ENCODE measurements at places on chromosomes 6 and 20. TPM values are rescaled to one million over a fixed set of nuclear protein-coding genes. Genes with fewer than 3 reads are reported as not detected.

DNA sequence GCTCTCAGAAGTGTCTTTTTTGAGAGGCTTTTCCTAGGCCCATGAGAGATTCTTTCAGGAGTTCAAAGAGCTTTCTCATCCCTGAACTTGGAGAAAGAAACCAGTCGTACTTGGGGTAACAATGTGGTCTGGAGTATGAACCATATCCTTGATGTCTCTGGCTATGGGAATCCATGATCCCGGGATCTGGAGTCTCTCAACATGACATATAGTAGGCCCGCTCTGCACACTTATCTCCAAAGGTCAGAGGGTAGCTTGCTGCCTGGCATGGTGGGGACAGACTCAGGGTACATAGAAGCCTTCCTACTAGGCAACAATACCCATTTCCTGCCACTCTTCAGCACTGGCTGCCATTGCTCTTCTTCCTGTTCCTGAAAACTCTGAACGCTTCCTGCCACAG, 42.2 kb upstream of the NFATC2 start:
- DNase-seq: no peak

DNA sequence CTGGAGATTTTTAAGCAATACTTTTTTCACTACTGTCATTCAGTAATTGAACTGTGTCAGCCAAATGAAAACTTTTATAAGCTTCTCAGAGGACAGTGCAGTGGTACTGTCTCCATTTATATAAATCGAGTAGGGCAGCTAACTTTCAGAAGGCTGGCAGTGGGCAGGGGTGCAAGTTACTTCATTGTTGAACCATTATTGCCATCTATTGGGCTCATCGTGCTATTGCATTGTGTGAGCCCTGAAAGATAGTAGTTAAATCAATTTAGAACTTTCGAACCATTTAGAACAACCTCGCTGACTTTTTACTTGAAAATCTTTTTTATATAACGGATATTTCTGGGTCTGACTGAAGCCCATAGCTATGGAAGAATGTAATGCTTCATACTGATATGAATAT, 347.8 kb upstream of the PLCB4 start:
- DNase-seq: no peak

Gene FILIP1
- 3.0 TPM for total RNA-seq

GRCh38 chr20:46308258-46309157, at the start of gene CDH22:
CDH22 (minus strand) TSS chr20:46308498; CDS start chr20:46251294, 57,204 bp downstream.
- DNase-seq: no peak

GRCh38 chr6:53112871-53113270, 35.8 kb downstream of the GCM1 start:
- no peak for DNase-seq

GRCh38 chr6:125584468-125584939, 164.9 kb upstream of the HEY2 start:
- DNase-seq: no peak

GRCh38 chr6:147054158-147054557, 150.1 kb upstream of the STXBP5 start:
- DNase-seq: no peak

DNA sequence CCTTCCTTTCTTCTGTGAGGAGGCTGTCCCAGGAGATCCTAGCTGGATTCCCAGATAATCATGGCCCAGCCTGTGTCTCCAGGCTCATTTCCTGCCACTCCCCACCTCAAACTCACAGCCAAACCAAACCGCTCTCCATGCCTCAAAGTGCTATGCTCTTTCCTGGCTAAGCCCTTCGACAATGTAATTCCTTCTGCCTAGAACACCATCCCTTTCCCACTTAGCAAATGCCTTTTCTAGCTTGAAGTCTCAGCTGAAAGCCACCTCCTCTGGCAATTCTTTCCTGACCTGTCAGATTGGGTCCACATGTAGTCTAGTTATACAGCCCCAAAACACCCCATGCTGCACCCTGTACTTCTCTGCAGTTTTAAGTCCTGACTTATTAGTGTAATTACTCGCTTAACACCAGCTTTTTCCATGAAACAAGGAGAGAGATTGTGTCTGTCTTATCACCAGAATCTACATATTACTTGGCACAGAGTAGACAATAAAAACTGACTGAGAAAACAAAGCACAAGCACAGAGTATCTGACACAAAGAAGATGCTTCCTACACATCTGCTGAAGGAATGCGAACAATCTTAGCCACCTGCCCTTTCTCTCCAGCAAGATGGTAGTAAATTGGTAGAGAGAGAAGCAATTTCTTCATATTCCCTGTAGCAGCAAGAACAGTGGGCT, 5.4 kb downstream of the TRIM26 start:
- no peak for DNase-seq

Gene TMC2
- 0.32 TPM for total RNA-seq

Gene RPRD1B
- 31.4 TPM for total RNA-seq

DNA sequence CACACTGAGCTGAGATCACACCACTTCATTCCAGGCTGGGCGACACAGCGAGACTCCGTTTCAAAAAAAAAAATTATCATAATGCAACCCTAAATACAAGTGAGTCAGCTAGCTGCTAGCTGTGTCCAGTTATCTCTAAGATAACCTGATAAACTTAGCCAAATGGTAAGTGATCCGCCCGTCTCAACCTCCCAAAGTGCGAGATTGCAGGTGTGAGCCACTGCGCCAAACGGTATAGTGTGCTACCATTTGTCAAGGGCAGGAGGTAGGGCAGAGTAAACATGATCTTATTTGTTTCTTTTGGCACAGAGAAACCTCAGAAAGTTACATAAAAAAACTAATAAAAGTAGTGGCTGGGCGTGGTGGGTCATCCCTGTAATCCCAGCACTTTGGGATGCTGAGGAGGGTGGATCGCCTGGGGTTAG, 4.7 kb upstream of the C6orf132 start:
- DNase-seq: no peak

DNA sequence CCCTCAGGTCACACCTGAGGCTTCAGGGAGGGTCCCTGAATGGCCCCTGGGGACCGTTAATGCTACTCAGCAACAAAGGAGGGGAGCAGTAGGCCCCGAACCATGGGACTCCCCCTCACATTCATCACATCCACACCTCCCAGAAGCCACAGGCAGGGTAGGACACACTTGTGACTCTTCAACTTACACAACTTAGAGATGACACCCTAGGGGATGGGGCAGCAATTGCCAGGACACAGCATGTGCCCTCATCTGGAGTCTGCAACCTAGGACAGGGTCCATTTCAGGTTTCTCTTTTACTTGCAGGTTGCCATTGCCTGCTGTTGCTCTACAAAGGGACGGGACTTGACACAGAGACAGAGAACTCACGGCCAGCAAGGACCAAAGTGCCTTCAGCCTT, 770 bp downstream of the ULBP3 start:
- no peak for DNase-seq

DNA sequence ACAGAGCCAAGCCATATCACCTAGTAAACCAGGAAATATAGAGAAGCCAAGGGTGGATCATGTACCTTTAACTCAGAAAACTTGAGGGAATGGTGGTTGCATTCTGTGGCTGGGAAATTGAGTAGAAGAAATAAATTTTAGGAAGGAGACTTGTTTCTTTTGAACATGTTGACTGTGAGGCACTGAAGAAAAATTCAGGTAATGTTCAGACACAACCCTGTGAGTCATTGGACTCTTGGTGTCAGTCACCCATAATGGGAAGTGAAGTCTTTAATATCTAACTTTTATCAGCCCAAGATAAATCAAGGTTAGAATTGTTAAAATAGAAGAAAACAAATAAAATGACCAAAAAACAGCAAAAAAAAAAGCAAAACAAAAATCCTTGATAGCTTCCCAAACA, 98.8 kb upstream of the GRIK2 start:
- DNase-seq: no peak

Gene KCNK5
- total RNA-seq: 3.5 TPM

Gene NRSN1
- total RNA-seq: not detected

Gene PTCRA
- total RNA-seq: 0.72 TPM

DNA sequence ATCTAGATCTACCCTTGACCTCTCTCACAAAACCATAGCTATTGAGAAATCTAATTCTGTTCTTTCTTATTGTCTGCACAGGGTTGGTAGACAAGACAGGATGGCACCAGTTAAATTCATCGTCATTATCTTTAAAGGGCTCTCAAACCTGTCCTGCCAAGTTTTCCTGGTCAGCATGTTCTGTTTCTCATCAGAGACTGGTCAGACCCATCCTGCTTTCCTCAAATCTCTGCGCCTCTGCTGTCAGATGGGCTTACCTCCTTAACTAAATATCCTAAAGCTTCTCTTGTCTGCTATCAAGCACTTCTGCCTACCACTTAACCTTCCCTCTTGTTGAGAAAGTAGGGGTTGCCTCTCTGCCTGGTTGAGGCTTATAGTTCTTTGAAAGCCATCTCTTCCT, 125.2 kb downstream of the MYO6 start:
- no peak for DNase-seq

Gene MAK
- 0.25 TPM for total RNA-seq

Gene CHRNA4
- not detected for total RNA-seq

DNA sequence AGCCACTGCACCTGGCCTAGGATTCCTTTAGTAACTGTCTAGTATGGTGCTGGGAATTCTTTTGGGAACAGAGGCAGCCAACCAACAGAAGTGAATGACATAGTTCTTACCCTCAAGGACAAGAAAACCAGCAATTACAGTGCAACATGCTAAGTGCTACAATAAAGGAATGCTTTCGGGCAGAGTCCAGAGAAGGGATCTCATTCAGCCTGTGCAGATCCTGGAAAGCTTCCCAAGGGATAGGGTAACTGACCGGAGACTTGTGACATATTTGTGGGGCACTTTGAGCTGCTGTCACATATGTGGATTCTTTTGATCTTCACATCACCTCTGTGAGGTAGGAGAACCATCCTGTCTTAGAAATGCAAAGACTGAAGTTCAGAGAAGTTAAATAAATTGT, 46.8 kb downstream of the C6orf15 start:
- no peak for DNase-seq

GRCh38 chr6:89999154-89999553, 104.9 kb downstream of the GJA10 start:
- peak; percentile 38 for DNase-seq

Gene IPCEF1
- total RNA-seq: 1.9 TPM

DNA sequence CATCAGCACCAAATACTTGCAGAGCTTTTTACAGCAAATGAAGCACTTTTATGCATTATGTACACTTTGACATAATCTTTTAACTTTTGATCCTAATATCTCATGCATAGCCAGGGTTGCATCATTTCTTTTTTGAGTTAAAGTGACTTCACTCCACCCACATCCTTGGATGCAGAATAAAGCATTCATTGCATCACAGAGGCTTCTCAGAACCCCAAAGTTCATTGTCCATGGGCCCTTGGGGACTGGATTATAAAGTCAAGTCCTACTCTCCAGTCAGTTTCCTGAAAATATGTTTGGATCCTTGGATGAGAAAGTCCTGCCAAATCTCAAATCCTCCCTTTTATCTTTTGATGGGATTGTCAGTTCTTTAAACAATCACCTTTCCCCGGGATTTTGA, 10.6 kb upstream of the EFHC1 start:
- DNase-seq: no peak

Gene NHSL1
- 18.1 TPM for total RNA-seq

Gene MYB
- total RNA-seq: 0.96 TPM

DNA sequence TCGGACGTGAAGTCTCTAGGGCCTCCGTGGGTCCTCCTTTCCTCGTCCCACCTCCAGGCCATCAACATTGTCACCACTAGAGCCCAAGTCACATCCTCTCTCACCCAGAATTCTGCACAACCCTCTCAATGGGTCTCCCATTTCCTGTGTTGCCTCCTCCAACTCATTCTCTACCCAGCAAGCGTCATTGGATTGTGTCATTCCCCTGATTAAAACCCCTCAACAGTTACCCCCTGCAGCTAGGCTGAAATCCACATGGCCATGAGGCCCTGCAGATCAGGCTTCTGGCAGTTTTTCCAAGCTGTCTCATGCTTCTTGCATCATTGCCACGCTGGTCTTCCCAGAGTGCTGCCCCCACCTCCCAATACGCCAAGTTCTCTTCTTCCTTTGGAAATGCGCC, 12.9 kb upstream of the FAM210B start:
- DNase-seq: no peak

DNA sequence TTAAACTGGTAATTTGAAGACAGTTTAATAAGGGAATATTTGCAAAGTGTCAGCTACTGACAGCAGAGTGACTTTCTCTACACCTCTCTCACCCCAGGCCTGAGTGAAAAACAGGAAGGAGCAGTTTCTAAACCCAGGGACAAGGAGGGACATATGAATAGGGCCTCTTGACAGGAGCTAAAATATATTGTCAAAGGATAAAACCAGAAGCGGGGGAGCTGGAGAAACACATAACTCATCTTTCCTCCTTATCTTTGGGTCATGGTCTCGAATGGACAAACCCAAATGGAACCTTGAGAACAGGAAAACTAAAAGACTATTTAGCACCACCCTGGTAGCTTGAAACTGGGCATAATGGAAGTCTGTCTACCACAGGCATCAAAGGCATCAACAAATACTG, 197.5 kb upstream of the FOXA2 start:
- no peak for DNase-seq

GRCh38 chr6:123393331-123393730, 243.4 kb downstream of the TRDN start:
- no peak for DNase-seq

DNA sequence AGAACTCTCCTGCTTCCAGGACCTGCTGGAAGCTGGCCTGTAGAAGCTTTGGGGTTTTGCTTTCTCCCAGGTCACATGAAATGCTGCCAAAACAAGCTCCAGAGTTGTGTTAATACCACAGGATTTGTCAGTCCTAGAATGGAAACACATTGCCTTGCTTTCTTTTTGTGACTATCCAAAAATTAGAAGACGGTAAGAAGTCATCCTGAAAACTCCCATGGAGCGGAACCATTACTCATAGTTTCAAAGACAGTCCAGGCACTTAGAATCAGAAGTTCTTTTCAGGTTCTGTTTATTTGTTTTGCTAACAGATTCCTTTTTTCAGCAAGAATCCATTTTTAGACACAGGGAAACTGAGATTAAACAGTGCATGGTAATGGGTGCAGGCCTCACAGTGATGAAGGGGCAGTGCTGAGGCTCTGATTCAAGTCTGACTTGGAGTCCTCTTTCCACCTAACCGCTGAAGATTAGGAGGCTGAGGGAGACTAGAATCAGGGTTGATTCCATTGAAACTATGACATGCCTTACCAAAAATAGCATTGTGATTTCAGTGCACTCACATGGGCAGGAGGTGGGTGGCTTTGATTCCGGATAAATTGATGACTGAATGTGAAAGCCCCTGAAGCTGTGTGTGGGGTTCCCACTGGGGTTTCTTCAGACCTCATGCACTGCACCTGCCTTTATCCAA, 72.2 kb upstream of the NAA20 start:
- DNase-seq: no peak

Measured in omental fat pad (tissue), 4 donors.